Lower lobe of right lung (tissue), 2 donors: ENCODE measurements at places on chromosomes 7 and 10.

GRCh38 chr7:142440219-142440905, 182.5 kb upstream of the PRSS58 start:
- DNase-seq, result no peak

DNA sequence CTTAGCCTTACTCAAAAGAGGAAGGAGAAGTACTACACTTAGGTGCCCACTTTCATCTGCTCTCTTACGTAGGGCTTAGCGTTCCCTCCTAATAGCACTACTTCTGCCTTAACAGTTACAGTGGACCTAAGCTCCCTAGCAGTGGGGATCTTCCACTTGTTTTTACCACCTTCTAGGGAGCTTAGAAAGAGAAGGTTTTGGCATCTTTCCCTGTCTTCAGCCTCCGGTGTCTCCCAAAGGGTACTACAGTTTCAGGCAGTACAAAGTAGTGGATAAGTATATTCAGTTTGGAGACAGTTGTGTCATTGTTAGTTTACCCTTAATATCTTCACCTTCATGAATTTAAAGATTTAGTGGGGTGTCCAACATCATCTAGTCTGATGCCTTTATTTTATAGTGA, 14.6 kb downstream of the CHRM2 start:
- no peak for DNase-seq

DNA sequence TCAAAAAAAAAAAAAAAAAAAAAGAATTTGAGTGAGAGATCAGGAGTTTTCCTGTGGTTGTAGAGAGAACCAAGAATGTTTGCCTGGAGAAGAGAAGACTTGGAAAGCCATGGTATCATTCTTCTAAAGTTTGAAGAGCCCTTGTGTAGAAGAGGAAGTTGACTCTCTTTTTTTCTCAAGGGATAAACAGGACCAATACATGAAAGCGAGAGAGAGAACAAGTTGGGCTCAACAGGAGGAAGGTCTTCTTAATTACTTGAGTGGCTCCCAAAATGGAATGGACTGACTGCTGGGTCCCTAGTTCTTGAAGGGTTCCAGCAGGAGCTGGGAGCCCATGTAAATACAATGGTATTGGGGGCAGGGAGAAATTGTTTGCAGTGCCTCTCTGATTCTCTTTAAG, 173.3 kb upstream of the ADO start:
- DNase-seq, result no peak

DNA sequence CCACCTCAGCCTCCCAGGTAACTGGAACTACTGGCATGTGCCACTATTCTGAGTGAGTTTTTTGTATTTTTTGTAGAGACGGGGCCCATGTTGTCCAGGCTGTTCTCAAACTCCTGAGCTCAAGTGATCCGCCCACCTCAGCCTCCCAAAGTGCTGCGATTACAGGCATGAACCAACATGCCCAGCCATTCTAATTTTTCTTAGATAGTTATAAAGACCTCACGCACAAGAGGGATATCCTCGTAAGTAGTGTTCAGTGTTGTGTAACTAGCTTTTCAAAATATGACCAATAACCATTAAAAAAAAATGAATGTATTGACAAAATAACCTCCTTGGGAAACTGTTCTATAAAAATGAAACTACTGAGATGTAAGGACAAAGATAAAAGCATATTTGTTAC, 90.5 kb upstream of the FERD3L start:
- DNase-seq, result no peak

- no peak for DNase-seq
These were observed 256.2 kb downstream of the ELFN1 start for GRCh38 chr7:1925973-1926907.

DNA sequence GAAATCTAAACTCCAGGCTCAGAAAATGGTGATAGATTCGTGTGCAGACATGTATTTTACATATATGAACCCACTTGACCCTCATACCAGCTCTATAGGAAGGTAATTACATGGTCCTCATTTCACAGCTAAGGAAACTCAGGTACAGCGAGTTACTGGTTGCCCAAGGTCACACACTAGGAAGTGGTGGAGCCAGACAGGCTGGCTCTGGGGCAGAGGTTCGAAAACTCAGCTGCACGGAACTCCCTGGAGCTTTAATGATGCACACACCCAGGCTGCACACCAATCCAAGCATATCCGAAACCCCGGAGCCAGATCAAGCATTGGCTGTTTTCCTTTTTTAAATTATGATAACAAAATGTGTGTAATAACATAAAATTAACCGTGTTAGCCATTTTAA, 172.4 kb downstream of the COBL start:
- no peak for DNase-seq

GRCh38 chr10:80137031-80137862, 4.7 kb downstream of the PLAC9 start:
- DNase-seq, result no peak

GRCh38 chr7:91291302-91291701, 27.1 kb downstream of the FZD1 start:
- no peak for DNase-seq

DNA sequence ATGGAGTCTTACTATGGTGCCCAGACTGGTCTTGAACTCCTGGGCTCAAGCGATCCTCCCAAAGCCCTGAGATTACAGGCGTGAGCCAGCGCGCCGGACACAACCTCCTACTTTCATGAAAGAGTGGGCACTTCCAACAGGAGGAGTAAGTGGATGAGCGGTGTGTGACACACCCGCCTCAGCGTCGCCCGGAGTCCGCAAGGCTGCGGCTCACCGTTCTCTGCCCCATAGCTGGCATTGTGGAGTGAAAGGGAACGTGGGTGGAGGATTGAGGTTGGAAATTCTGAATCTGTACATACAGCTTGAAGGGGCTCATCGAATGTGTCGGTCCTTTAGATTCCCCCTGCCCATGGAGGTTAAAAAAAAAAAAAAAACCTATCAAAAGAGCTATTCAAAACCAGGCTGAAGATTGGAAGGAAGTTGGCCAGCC, 524 bp upstream of the PRXL2A start:
- peak; percentile 55 for DNase-seq

DNA sequence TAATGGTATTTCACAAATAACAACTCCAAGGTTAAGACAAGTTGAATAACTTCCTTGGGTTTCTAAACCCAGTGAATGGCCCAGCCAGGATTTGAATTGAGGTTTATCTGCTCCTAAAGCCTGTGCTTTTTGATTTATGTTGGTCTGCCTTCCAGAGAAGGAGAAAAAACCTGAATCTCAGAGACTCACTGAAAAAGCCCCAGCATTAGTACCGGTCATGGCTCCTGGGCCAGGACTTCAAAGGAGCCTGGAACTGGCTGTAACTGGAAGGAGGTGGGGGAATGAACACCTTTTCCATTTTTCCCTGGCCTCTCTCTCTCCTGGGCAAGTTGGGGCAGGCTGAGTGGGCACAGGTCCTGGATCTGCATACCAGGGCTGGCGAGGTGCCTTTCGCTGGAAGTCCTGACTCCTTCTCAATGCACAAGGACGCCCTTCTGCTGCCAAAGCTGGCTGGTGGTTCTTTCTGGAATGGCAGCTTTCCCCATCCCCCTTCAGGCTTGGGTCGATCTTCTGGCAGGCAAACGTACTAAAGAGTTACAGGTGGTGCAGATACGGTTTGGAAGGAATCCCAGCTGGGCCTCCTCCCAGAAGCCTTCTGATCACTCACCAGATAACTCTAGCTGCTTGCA, 268.2 kb downstream of the PTEN start:
- DNase-seq, result peak; percentile 68

GRCh38 chr7:129439963-129440625, 5.9 kb downstream of the STRIP2 start:
- no peak for DNase-seq

- DNase-seq, result no peak
These were observed 17.1 kb upstream of the AKR1B1 start for GRCh38 chr7:134476044-134476443.

GRCh38 chr10:112218960-112219359, 35.4 kb upstream of the GPAM start:
- no peak for DNase-seq

- no peak for DNase-seq
These were observed 172.9 kb downstream of the DKK1 start for GRCh38 chr10:52486840-52487611.

DNA sequence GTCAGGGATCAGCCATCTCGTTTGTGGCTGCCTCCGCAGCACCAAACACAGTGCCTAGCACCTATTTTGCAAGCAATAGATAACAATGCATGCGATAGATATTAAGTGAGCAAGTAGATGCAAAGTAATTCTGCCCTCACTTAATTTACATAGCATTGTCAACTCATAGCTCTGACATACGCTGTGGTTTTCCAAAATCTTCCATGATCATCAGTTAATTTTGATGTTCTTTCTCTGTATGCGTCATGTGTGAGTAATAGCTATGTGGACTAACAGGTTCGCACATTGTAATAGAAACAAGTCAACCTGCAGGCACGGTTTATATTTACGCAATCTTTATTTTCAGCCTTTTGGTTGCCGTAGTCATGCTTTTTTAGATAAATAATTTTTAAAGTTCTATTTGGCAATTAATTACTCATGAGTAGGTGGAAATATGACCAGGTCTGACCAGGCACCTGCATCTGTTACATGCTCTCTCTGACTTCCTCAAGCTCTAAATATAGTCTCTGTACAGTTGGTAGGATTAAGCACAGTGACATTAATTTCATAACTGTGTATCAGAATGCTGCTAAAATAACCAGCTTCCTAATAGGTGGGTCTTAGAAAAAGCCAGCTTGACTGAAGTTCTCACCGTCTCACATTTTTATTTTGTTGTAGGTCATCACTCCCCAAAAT, 13.3 kb downstream of the MAP3K8 start:
- no peak for DNase-seq

GRCh38 chr10:53700278-53700677, 927.7 kb upstream of the MBL2 start:
- no peak for DNase-seq

DNA sequence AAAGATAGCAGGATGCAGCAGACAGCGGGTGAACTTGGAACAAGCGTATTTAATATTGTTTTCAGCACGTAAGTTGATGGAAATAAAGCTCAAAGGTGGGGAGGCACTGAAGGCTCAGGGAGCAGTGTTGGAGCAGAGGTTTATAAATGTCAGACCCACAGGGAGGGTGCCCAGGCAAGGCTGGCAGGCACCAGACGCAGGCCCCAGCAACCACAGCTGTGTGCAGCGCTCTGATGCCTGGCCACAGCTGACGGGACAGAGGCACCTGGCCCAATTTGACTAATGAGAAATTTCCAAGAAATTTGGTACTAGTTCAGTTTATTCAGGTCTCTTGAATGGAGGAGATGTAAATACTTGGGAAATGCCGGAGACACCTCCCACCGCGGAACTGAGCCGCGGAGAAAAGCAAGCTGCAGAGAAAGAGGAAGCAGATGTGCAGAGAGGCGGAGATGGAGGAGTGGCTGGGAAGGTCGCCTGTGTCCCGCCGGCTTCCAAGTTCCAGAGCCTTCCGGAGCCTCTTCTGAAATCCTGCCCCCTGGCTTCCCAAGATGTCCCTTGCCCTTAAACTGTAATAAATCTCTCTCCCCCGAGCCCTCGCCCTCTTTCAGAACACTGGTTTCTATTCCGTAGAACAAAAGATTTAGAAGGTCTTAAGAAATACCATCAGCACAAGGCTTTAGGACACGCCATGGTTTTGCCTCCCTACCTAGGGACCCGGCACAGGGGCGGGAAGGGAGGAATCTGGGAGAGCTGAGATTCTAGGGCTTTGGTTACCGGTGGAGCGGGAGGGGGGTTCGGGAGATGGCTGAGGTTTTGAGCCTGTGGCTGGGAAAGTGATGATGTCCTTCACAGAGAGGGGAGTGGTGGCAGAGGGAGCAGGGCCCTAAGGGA, 38.4 kb upstream of the PLXNA4 start:
- peak; percentile 49 for DNase-seq

GRCh38 chr7:157466867-157467261, 130.1 kb downstream of the DNAJB6 start:
- DNase-seq, result no peak

DNA sequence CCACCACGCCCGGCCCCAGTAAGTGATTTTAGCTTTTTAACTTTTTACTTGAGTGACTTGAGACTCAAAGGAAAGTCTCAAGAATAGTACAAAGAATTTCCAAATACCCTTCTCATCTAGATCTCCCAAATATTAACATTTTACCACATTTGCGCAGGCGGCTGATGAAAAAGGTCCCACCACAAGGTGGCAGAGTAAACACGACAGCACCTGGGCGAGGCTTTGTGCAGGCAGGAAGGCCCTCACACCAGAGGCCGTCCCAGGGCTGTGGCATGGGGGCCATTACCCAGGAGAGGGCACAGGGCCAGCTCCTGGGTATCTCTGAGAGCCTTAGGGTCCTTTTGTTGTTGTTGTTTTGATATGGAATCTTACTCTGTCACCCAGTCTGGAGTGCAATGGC, 50.0 kb upstream of the WIPI2 start:
- no peak for DNase-seq

- peak; percentile 29 for DNase-seq
These were observed 30.5 kb downstream of the PPIF start for GRCh38 chr10:79377557-79378382.

GRCh38 chr10:113113918-113114317, 163.9 kb downstream of the TCF7L2 start:
- no peak for DNase-seq

- DNase-seq, result no peak
These were observed 33.3 kb upstream of the TM9SF3 start for GRCh38 chr10:96619796-96620773.

DNA sequence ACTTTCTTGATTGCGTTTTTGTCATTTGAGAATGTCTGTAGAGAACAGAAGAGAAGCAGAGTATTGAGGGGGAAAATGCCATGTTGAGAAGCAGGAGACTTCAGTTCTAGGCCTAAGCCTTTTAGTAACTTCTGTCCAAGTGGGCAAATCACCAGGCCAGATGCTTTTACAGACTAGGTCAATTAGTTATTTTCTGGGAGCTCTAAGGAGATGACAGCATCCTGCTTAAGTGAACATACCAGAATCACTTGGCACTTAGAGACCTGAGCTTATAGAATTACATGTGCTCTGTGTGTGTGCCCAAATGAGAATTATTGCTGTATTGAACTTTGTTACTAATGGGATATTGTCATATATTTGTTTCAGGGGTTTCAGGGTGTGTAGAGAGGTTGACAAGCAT, 24.0 kb downstream of the AGK start:
- DNase-seq, result no peak

DNA sequence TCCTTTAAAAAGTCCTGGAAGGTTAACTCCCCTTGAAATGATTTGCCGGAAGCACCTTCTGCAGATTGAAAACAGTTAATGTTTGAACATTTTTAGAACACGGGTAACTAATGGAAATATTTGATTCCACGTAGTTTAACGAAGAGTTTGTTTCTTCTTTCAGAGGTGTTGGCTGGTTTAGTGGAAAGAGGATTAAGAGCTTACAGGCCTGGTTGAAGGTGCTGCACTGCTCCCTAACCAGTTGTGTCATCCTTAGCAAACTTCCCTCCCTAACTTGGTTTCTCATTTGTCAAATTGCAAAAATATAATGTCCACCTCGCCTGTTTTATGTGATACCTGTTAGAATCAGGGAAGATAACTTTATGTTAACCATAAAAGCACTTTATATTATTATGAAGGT, 243.0 kb upstream of the FZD8 start:
- DNase-seq, result no peak

GRCh38 chr10:98224509-98224908, 43.5 kb downstream of the LOXL4 start:
- DNase-seq, result no peak

DNA sequence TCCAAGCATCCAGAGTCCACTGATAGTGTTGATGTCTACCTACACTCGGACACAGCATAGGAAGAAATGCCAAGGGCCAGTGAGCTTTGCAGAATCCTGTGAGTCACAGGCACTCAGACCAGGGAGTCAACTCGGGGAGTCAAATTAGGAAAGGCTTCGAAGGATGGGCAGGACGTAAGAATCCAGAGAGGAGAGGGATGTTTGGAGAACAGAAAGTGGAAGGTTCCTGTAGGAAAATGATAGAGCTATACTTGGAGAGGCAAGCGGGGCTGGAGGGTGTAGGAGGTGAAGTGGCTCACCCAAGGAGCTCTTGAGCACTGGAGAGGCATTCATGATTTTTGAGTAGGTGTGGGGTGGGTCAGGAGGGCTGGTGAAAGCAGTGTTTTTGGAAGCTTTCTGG, 3.0 kb downstream of the ZYX start:
- no peak for DNase-seq
